Omental fat pad (tissue), 4 donors: ENCODE measurements at places on chromosomes 4 and X. TPM values are rescaled to one million over a fixed set of nuclear protein-coding genes. Genes with fewer than 3 reads are reported as not detected.

Gene HERC5
- total RNA-seq = 5.6 TPM

Gene ANOS1
- 3.2 TPM for total RNA-seq

Gene PTPN13
- 80.1 TPM for total RNA-seq

Gene PCDH10
- total RNA-seq = 0.16 TPM

DNA sequence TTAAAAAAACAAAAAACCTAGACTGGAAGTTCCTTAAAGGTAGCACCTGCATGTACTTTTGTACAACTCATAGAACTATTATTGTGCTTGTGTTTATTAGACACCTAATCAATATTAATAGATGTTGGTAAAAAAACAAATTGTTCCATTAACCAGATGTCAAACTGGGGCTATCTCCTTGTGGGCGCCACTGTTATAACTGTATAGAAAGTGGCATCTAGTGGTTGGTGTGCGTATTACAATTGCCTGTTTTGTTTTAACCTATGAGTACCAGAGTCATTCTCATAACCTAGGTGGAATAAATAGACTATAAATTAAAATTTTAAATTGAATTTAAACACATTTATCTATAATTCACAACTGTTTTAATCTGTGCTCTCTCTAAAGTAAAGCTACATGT lies 97.4 kb downstream of the COL4A5 start:
- no peak for DNase-seq

DNA sequence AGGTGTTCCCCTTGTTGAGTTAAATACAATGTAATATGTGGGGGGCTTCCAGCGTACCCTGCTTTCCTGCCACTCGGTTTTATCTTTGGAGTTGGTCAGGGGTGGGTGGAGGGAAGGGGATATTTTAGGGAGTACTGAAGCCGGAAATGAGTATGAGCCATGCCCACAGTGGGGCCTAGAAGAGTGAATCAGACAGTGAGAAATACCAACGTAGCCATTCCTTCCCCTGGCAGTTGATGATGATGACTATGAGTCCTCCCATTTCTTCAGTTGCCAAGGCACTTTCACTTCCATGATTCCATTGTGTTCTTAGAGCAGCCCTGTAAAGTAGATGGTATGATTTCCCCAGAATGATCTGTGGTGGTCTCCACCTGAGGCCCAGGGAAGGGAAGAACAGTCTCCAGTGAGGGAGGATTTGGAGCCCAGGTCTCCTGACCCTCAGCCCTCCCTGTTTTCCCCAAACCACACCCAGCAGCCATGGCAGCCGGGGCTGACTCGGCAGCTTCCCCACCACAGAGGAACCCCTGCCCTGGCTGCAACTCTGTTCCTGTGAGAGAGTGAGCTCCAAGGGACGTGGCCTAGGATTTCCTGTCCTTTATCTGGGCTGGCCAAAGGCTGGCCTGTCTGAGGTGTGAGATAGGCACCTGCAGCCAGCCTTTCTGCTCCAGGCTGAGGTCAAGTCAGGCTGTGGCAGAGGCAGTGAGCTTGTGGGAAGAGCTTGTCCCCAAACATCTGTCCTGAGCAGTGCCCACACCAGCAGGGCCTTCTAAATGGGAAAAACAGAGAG lies 52.7 kb downstream of the STARD8 start:
- DNase-seq = no peak

GRCh38 chr4:21890231-21890630 lies 58.3 kb downstream of the KCNIP4 start:
- no peak for DNase-seq

- DNase-seq = no peak
Measured at GRCh38 chr4:146346276-146346675, 131.9 kb downstream of the REELD1 start.

DNA sequence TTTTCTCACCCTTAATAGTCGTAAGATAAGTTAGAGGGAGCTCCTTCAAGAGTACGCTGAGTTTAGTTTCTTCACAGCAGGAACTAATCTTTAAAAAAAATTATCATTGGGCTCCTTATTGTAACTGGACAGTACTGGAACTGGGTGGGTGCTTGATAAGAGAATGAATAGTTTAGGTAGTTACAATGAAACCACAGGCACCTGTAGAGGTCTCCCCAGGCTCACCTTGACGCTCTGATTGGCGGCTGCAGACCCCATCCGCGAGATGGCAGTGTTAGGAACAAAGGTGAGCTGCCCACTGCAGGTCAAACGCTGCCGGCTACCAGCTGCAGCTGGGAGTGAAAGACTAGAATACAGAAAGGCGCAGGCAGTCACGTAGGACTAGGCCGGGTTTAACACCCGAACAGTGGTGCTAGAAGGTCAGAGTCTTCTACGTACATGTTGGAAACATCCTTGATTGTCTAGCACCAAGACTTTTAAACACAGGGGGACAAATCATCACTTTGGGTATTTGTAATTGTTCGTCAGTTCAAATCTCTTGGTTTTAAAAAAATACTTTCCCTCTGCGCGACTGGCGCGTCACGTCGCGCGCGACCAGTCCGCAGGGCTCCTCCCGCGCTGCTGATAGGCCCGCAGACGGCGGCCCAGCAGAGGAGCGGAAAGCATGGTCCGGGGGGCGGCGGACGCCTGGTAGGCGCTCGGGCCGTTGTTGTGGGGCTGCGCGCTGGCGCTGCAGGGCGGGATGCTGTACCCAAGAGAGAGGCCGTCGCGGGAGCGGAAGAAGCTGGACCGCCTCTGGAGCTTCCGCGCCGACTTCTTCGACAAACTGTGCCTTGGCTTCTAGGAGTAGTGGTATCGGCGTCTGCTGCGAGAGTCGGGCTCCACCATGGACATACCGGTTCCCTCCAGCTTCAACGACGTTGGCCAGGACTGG lies 45.6 kb downstream of the SMARCA5 start:
- no peak for DNase-seq

GRCh38 chrX:6701085-6701484 lies 166.2 kb upstream of the VCX3A start:
- no peak for DNase-seq

- no peak for DNase-seq
Measured at GRCh38 chr4:177687117-177687516, 244.9 kb upstream of the AGA start.

DNA sequence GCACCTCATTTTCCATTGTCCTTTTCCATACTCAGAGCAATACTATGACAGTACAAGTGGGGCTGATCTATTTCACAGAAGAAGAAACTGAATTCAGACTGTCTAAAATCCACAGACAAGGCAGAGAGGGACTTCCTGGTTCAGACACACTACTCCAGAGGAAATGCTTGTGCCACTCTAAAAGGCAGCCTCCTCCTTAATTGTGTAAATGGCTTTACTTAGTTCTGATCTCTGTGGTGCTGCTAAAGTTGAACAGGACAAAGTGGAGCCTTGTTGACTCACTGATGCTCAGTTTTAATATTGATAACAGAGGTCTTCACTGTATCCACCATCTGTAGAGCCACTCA lies 122.4 kb downstream of the KIT start:
- DNase-seq = no peak

DNA sequence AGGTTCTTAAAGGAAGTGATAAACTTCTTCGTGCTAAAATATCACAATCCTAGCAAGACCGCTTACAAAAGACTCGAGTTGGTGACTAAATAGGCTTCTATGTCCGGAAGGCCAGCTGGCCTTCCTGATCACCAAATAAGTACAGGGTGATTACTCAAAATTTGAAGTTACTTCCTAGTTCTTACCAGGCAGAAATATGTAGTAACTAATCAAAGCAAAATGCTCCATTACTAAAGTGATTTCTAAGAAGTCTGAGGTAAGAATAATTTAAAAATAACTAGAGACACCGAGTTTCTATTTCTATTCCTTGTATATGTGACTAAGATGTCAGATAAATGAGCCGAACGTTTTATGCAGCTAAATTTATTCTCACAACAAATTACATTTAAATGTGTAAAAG lies 62.2 kb downstream of the NSUN7 start:
- no peak for DNase-seq

- no peak for DNase-seq
Measured at GRCh38 chr4:81620442-81620841, 148.7 kb upstream of the RASGEF1B start.

DNA sequence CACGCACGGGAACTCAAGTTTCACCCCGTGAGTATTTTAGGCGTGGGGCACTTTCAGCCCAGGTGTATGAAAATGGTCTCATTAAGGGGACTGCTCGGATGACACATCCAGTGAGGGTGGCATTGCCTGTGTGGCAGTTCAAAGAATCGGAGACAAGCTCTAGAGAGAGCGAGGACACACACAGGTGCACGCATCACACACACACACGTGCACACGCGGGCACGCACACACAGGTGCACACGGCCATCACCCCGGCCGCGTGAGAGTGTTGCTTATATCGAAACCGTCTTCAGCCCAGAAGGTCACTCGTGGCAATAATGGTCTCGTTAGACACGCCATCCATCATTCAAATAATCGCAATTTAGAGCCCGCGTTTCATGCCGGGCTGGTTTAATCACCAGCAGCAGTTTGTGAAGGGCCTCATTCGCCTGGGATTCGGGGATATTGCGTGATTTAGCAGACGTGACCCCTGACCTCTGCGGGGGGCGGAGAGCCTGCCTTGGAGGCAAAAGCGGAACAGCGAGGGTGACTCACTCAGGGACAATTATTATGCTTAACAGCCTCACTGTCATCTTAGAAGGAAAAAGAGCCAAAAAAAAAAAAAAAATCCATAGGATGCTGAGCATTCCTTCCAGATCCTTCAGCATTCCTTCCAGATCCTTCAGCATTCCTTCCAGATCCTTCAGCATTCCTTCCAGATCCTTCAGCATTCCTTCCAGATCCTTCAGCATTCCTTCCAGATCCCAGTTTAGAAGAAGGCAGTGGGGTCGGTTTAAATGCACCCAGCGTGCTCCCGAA lies 89.4 kb upstream of the PPP2R3B start:
- DNase-seq = no peak

GRCh38 chr4:18366892-18367291 lies 345.3 kb upstream of the LCORL start:
- DNase-seq = no peak
